AG04449 (cell line): ENCODE measurements at places on chromosomes 12 and 14.

DNA sequence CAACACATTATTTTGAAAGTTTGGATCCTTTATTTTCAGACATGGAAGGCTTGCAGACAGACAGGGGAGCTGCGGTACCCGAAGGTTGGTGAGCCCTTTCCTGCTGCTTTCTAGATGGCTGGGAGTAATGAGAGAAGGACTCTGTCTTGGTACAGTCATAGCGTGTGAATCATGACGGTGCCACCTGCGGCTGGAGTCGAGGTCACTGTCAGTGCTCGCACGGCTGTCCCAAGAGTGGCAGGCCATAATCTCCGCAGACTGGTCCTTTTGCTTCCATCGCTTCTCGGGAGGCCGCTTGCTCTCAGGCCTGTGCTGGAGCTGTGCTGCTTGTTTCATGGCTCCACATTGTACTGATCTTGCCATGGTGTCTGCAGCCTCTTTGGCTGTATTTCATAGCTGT, 64.8 kb upstream of the RD3L start:
- DNase-seq: no peak

DNA sequence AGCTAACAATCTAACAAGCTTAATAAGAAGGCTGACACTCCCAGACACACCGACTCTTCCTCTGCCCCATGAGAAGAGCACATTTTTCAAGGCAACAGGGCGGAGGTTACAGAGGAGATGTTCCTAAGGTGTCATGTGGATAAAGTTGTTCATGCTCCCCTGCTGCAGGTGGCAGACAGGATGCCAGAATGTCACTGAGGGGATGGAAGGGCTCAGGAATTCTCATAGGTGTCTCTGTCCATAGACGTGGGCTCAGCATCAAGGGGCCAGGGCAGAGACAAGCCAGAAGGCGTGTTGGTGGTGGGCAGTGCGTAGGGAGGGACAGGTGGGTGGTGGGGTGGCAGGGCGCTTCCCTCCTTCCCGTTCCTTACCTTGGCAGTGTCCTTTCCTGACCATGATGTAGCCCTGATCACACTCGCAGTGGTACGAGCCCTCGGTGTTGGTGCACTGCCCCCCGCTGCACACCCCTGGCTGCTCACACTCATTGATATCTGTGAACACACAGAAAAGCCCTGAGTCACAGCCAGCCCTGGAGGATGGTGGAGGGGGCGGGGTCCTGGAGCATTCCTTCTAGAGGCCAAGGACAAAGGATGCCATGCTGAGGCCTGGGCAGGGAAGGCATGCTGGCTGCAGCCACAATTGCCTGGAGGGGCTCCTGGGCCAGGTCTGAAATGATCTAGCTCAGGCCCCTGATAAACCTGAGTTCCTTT, 23.0 kb downstream of the ISCA2 start:
- DNase-seq: no peak

- DNase-seq: no peak
Observed at GRCh38 chr12:57058454-57058853, 8.5 kb upstream of the MYO1A start.

DNA sequence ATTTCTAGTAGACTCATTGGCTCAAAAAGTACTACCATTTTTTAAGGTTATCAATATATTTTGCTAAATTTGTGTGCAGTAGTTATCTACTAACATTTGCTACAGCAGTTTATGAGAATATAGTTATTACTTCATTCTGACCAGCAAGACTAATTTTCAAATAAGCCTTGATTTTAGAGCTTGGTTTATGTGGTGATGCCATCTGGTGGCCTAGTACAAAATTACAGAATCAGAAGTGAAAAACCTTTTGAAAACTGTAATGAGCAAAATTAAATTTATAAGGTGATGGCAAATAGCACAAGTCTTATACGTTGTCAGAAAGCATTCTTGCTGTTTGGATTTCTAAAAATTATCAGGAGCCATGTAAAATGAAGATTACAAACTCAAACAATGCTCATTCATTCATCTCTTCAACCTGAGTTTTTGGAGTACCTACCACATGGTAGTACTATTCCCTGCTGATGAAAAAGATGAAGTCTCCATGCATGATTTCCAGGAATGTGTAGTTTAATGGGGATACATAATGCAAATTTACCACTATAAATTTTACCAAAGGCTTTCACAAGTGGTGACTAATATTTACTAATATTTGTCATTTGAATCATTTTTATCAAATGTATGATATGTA, 51.0 kb downstream of the MAGOHB start:
- DNase-seq: no peak

DNA sequence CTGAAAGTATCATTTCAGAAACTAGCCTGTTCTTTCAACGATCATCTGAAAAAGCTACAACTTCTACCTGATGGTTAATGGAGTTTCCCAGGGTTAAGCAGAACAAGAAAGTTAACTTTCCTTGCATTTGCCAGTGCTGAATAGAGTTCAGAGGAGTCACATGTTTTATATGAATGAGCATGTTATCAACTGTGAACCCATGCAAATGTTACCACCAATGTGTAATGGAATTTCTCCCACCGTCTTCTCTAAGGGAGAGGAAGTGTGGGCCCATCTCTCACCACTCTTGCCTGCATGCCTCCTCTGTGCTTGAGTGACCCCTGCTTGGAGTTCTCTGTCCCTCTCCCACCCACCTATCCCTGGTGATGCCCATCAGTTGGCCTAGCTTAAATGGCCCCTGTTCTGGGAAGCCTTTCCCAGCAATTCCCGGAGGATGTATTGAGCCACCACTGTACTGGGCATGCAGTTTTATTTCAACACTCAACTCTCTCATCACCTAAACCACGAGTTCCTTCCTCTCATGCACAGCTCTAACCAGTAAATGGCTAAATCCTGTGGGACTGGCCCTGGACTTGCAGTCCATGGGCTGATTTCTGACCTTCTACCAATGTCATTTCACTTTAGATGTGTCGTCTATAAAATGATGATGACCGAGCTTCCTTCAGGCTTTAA, 159.8 kb downstream of the RPAP3 start:
- DNase-seq: no peak

DNA sequence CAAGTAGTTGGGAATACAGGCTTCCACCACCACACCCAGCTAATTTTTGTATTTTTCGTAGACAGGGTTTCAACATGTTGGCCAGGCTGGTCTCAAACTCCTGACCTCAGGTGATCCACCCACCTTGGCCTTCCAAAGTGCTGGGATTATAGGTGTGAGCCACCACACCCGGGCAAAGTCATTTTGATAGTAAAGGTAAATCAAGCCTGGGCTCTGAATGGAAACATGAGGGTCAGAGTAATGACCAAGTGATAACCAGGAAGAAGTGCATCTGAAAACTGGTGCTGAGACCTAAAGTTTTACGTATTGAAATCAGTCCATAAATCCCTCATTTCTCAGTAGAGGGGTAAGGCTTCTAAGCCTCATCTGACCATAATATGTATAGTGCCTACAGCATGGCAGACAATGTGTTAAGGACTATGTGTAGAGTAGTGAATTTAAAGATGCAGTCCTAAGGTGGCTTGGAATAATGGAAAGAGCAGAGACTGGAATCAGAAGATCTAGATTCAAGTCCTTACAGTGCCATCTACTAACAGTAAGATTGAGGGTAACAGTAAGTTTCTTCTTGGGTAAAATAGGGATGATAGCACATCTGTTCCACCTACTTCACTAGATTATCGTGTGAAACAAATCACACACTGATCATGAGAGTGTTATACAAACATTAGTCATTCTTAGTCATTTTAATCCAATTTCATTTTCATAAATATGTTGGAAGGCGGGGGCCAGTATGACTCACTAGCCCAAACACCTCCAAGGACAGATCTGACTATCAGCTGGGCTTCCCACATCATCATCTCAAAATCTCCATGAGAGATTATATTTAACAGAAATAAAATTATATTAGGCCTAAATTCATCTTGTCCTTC, 11.2 kb downstream of the MAP4K5 start:
- DNase-seq: peak; percentile 54

- no peak for DNase-seq
Observed at GRCh38 chr12:101697197-101697929, at the start of gene CHPT1. Gene CHPT1, plus strand, starts transcription at chr12:101697640. Its CDS starts 222 bp downstream, at chr12:101697862.

GRCh38 chr12:25557830-25558436, 4.8 kb upstream of the LMNTD1 start:
- no peak for DNase-seq

GRCh38 chr14:70002589-70003346, 123.6 kb downstream of the SMOC1 start:
- DNase-seq: no peak

DNA sequence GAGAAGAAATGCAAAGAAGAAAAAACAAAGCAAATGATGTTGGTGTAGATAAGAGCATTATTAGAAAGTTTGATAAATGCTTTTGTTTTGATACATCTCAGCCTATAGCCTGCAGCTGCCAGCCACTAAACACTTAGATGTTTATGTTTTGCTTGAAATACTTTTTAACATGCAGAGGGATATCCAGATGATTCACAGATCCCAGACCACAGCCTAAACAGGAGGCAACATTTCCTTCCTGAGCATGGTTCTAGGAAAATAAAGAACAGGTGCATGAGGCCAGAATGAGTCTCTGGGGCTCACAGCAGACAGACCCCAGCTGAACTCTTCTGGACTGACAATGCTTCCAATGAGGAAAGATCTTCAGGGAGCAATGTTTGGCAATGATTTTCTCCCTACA, 103.7 kb upstream of the EEA1 start:
- no peak for DNase-seq

DNA sequence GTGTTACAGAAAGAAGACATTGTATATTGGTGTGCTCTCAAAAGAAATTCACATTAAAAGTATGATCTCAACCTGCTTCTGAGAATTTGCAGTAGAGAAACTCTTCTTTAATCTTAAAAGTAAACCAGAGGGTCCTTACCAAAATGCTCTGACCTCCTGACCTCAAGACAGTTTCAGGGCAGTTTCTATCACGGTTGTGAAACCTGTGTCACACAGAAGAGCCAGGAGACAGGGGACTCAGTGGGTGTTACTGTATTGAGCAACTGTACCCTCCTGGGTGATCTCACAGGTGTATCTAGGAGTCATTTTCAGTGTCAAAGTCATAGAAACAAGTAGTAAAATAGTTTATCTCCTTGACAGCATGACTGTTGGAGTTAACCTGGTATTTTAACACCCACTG, 178.0 kb downstream of the GRIP1 start:
- no peak for DNase-seq
